ENCODE measurements at places on chromosomes 1 and 21.

DNA sequence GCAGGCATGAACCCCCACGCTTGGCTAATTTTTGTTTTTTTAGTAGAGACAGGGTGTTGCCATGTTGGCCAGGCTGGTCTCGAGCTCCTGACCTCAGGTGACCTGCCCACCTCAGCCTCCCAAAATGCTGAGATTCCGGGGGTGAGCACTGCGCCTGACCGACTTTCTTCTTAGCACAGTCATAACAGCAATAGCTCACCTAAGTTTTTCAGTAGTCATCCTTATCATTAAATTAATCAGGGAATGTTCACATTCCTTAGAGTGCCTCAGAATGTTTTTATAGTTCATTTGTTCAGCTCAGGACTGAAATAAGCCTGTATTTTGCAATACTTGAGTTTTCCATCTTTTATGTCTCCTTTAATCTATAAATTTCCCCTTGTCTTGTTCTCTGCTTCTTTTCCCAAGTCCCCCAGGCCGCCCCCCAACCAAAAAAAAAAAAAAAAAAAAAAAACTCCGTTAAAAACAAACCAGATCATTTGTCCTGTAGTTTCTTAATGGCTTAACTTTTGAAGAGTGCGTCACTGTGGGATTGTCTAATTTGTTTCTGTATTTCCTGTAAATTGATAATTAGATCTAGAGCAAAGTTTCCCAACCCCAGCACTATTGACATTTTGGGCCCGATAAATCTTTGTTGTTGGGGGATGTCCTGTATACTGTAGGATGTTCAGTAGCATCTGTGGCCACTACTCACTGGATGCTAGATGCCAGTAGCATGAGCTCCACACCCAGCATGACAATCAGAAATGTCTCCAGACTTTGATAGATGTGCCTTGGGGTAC lies 120.7 kb downstream of the ITSN1 start:
- DNase-seq = no peak

DNA sequence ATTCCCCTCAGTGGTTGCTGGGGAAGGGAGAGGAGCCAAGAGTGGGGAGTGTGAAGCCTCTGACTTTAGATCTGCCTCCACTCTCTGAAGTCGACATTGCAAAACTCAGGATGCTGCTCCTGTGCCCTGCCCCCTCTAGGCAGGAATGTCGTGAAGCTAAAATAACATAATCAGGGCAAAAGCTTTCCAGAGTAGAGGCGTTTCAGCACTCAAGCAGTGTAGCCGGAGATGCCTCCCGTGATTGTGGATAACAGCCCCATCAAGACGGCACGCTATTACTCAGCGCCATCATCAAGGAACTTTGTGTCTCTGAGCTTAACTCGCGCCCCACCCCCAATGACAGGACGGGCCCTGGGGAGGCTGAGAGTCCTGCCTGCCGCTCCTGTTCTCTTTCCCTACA lies 60.0 kb downstream of the FBXO2 start:
- no peak for DNase-seq

GRCh38 chr21:34352556-34352955 lies 11.2 kb upstream of the KCNE2 start:
- DNase-seq = no peak

DNA sequence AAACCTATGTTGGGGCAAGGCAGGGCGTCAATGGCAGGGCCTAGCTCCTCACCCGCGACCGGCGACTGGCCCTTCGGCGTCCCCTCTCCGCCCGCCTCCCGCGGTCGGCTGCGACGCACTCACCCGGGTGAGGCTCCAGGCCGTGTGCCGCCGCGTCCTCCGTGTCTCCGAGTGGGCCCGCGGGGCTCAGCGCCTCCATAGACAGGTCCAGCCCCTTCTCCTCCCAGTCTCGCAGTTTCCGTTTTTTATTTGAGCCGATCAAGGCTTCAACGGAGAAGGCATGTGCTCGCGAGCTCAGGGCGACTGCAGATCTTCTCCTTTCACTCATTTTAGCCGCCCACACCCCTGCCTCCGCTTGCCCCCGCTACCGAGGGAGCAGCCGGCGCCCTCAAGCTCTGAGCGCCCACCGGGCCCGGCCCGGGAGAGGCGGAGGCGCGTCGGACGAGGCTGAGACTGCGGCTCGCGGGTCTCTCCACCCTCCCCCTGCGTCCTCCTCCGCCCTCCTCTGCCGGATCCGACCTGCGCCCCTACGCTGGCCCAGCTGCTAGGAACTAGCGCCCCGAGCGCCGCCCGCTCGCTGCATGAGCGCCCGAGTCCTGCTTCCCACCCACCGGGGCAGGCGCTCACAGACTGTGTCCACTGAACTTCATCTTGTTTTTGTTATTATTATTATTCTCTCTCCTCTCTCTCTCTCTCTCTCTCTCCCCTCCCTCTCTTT lies 516 bp downstream of the TBX15 start:
- DNase-seq = no peak

- no peak for DNase-seq
Observed at GRCh38 chr1:9680828-9681227, 29.3 kb downstream of the PIK3CD start.

- DNase-seq = no peak
Observed at GRCh38 chr1:228420968-228421826, 4.5 kb upstream of the TRIM17 start.

GRCh38 chr1:245201827-245202226 lies 47.0 kb downstream of the KIF26B start:
- no peak for DNase-seq

- no peak for DNase-seq
Observed at GRCh38 chr1:212858461-212859265, 588 bp downstream of the FLVCR1 start.

GRCh38 chr1:69221524-69221923 lies 346.2 kb upstream of the LRRC7 start:
- DNase-seq = no peak

DNA sequence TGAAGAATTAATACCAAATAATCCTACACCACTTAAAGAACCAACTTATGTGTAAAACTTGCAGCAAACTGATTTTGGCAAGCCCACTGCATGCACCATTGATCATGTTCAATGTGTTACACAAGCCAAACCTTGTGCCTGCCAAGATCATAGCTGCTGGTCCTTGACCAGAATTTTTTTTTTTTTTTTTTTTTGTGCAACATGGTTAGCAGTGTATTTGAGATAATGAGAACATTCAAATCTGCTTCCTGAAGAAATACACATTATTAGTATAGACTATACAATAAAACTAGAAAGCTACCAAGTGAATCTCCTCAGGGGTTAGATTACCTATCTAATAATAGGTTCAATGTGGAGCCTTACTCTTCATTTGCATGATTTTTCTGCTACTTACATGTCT lies 421.0 kb downstream of the MRPL39 start:
- no peak for DNase-seq

DNA sequence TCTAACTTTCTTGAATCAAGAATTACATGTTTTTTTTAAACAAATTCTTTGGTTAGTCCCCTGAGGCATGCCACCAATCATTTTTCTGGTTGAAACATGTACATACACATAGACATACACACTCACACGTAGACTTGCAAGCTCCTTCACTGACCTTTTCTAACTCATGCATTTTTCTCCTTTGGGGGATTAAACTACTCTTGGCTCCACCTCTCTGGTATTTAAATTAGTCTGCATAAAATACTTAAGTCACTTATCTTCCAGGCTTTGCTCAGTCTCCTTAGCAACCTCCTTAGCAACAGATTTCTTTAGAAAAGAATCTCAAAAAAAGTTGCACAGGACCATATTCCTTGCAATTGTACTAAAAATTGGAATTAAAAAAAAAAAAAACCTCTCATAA lies 440.9 kb upstream of the LRRC7 start:
- no peak for DNase-seq

DNA sequence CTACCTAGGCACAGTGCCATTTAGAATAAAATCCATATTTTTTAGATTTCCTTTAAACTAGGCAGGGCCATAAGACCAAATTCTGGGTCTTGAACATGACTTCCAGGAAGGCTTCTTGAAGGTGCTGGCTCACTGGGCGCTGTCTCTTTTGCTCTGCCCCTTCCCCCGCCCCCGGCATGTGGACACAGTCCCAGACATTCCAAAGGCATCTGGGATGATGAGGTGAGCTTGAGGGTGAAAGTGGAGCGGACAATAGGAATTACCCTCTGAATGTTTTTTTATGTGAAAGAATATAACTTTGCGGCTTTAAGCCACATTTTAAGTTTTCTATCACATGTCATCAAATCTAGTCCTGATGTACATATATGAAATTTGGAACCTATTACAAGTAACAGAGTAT lies 29.4 kb downstream of the RWDD3 start:
- no peak for DNase-seq

- DNase-seq = no peak
Observed at GRCh38 chr1:95179205-95179986, 54.6 kb upstream of the RWDD3 start.

DNA sequence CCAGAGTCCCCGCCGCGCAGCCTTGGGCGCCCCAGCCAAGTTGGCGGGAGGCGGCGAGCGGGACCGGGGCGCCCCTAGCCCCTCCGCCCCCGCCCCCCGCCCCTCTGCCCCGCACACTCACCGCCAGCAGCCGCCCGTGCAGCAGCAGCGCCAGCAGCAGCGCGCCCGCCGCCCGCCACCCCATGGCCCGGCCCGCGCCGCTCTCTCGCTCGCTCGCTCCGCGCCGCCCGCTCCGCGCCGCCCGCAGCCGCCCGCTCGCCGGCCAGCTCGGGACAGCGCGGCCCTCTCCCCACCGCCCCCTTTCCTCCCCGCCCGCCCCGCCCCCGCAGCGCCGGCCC lies at the start of gene HSPG2:
HSPG2 (minus strand) TSS at position 277 of the 338 bp plus-strand sequence; CDS start at position 184, 93 bp downstream.
- DNase-seq = no peak

DNA sequence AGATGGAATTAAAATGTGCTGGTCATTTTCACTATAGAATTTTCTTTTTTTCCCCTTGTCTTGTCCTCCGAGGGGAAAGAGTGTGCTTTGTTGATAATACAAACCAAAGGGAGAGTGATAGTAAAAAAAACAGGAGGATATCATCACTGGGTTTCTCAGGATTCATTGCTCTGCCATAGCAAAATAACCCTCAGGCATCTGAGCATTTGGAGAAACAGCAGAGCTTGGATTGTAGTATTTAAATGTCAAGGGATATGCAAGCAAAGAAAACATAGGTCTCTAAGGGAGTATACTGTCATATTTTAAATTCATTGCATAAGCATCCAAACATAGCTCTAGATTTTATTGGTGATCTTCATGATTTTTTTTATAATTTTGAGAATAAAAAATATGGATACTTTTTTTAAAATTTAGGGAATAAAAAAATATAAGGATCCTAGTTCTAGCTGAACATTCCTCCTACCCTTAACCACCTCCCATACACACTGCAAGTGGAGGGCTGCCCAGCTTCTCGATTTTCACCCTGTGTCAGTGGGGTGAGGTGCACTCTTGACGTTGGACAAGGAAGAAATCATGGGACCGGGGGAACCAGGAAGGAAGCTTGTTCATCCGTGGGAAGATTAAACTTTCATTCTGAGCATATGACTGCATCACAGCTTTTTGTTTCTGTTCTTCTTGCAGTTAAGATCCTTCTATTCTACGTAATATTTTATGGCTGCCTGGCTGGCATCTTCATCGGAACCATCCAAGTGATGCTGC lies 4.4 kb downstream of the ATP1B1 start:
- DNase-seq = no peak

GRCh38 chr1:161089251-161089924 lies at the start of gene NECTIN4:
NECTIN4 (minus strand) TSS chr1:161089558; CDS start chr1:161089296, 262 bp downstream.
- DNase-seq = no peak

- DNase-seq = no peak
Observed at GRCh38 chr1:156894711-156895454, 1.4 kb downstream of the PEAR1 start.

GRCh38 chr1:6012529-6013318 lies 20.5 kb upstream of the NPHP4 start:
- no peak for DNase-seq

- no peak for DNase-seq
Observed at GRCh38 chr21:25079053-25079452, 528.2 kb downstream of the MRPL39 start.

DNA sequence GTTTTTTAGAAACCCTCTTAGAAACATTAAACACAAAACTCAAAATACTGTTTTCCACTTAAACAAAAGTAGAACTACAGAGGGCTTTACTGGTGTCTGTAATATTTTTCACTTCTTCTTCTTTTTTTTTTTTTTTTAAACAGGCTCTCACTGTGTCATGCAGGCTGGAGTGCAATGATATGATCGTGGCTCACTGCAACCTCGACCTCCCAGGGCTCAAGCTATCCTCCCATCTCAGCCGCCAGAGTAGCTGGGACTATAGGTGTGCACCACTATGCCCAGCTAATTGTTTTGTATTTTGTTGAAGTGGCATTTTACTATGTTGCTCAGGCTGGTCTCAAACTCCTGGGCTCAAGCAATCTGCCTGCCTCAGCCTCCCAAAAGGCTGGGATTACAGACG lies 194.8 kb downstream of the DAB1 start:
- DNase-seq = no peak

DNA sequence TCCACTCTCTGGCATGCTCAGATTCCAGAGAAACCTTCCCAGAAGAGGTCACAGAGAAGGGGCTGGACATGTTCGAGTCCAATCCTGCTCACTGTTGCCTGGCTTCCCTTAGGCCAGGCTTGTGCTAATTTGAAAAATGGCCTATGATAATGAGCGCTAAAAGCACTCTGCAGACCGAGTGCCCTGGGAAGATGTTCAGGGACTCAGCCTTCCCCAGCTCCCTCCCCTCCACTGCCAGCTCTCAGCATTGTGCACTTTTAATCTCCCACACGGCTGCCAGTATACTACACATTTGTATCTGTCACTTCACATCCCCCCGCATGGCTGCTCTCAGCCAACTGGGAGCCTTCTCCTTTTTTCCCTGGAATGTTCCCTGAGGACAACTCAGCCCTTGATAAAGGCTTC lies 24.1 kb downstream of the FAM163A start:
- no peak for DNase-seq

DNA sequence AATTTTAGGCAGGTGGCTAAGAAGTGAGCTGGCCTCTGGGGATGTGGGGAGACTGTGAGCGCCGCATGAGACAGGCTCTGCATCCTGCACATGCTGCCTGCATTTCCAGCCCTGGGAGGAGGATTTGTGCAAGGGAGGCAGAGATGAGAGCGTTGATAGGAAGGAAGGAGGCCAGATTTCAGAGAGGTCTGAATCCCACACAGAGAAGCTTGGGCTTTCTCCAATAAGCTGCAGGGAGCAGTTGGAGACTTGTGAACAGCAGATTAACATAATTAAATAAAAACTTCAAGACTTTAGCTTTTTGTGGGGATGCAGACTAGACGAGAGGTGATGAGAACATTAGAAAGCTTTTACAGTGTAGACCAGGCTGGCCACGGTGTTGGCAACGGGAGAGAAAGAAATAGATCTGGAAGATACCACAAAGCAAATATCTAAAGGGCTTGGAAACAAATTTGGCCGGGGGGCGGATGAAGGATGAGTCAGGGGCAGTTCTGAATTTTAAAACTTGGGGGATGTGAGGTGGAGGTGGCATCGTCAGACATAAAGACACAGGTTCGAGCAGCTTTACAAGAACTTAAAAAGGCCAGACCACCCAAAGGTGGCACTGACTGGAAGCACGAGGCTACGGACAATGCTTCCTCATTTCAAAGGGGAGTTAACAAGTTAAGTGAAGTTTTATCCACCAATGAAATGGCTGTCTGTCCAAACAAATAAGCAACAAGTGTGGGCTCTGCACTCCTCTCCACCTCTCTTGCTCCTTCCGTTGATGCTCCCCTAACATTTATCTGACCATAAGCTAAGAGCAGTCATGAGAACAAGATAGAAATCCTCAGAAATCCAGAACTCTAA lies 57.0 kb downstream of the HIVEP3 start:
- no peak for DNase-seq

Data from stimulated activated CD4-positive, alpha-beta T cell treated with anti-CD3 and anti-CD28 coated beads, Interleukin-1b, Interleukin-23, amount 100 ng/mL, for 24 hours (primary cell).